Stimulated activated naive CD4-positive, alpha-beta T cell treated with Interleukin-2 at 50 U/mL for 16 hours (primary cell): ENCODE measurements at places on chromosomes 3 and 15.

GRCh38 chr15:51737522-51738305, at the start of gene LYSMD2:
TSS of gene LYSMD2 (minus strand) at chr15:51737655. CDS start at chr15:51737622, 33 bp downstream.
- DNase-seq, result peak; percentile 61

DNA sequence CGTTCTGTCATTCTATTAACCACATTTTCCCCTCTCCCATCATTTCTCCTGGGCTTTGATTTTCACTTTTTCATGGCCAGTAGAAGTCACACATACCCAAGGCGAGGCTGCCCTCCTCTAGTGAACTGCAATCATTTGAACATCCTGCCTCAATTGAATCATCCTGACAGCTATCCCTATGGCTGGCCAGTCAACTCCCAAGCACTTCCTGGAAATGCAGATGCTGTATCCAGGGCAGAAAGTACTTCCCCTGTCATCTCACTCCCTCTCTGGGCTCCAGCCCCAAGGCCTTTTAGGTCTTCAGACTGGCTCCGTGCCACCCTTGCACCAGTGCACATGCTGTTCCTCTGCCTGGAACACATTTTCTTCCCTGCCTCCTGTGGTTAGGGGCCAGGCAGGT, 738.3 kb upstream of the CFAP20DC start:
- no peak for DNase-seq

GRCh38 chr3:141462176-141462859, 24.5 kb upstream of the RASA2 start:
- DNase-seq, result no peak

DNA sequence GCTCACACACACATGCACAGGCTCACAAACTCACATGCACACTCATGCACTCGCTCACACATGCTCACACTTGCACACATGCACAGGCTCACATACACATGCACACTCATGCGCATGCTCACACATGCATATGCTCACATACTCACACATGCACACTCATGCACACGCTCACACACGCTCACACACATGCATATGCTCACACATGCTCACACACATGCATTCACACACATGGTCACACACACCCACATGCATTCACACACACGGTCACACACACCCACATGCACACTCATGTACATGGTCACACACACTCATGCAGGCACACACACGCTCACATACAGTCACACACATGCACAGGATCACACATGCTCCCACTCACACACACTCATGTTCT, 132.8 kb upstream of the SMAD3 start:
- no peak for DNase-seq

DNA sequence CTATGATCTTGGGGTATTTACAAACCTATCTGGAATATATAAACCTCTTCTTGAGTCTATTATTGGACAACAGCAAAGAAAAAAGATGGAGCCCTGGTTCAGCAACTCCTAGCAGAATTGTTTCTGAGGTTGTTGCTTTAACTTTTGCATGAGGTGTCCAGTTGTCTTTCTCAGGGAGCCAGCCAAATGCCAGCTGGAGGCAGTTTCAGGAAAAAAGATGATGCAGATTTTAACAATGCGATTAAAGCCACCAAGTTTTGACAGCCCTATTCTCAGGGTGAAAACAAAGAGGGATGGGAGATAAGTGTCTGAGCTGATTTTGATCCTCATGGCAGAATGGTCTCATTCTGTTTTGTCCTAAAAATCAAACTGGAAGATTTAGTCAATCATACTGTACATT, 181.6 kb upstream of the RASGRP1 start:
- no peak for DNase-seq

DNA sequence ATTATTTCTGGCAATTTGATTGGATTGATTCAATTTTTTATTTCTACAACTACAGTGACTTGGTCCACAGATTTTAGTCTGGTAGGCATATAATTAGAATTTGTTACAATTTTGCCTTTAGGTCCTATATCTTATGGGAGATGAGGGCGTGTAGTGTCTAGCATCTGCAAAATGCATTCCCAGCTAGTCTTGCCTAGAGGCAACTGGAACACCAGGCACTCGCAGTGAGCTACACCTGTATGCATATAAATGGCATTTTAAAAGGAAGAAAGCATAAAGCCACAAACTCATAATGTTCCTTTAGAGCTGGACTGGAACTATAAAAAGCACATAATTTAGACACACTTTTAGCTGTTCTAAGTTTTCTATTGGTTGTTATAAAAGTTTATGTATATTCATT, 17.9 kb upstream of the SPPL2A start:
- DNase-seq, result no peak

DNA sequence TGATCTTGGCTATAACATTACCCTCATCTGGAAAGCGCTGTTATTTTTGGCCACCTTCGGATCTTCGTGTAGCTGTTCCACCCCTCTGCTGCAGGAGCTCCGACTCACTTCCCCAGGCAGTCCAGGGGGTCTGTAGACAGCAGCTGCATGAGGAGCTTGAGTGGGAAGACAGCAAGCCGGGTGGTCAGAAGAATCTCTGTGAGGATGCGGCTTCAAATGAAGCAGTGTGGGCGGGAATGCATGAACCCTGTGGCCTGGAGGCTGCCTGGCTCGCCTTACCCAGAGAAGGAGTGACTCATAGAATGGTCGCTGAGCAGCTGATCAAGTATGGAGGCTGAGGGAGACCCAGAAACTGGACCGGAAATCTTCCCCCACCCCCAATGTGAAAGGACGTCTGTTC, 45.2 kb upstream of the NR2F2 start:
- no peak for DNase-seq

GRCh38 chr3:114707252-114707860, 413.5 kb downstream of the TIGIT start:
- DNase-seq, result no peak

DNA sequence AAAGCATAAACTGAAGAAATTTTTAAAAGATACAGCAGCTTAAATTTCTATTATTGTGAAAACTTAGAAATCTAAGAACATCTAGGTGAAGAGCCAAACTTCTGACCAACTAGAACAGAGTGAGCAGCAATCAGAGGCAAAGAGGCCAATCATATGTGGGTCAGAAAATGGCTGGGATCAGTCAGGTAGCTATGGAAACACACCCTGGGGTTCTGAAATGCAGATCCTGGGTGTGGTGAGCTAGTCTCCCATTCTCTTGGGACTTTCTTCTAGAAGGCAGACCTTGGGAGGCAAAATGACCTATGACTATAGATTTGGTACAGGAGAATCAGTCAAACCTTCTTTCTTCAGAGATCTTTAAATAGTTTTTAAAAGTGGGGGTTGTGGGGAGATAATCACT, 385.8 kb downstream of the TBC1D5 start:
- no peak for DNase-seq

DNA sequence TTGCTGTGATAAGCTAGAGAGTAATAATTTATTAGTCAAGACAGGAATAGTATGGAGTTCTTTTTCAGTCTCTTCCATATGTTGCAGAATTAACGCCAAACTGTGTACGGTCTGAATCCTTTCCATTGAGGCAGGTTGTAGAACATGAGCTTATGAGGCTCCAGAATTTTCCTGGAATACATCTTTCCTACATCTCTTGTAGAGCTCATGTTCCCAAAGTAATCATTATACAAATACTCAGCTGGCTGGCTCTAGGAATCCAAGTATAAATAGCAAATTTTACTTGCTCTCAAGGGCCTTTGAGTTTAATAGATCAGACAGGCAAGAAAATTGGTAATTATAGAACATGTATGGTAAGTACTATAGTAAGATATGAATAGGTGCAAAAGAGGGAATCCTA, 419.4 kb downstream of the RBMS3 start:
- DNase-seq, result no peak

DNA sequence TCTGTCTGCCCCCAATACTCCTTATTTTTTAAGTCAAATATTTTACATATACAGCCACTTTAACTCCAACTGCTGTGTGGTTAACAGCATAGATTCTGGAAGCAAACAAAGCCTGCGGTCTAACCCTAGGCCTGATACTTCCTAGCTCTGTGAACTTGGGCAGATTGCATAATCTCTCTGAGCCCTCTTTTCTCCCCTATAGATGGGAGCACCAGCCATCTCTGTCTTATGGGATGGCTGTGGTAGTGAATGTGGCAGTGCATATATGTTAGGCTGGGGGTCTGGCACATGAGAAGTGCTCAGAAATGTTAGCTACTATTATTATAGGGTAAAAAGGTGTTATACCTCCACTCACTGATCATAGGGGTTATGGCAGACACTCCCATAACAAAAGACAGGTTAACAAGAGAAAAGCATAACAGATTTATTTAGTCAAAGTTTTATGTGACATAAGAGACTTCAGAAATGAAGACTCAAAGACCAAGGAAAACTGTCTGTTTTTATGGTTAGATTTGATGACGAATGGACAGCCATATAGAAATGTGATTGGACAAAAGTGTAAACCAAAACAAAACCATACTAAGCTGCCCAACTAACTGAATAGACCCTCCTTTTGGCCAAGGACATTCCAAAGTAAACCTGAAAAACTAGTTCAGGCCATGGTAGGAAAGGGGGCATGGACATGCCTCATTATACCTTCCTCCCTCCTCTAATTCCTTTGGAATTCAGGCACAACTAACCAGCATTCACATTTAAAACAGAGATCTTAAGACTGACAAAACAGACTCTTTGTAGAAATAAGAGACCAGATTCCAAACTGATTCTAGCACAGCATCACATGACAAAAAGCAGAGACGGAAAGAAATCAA, 53.9 kb upstream of the DAZL start:
- no peak for DNase-seq

DNA sequence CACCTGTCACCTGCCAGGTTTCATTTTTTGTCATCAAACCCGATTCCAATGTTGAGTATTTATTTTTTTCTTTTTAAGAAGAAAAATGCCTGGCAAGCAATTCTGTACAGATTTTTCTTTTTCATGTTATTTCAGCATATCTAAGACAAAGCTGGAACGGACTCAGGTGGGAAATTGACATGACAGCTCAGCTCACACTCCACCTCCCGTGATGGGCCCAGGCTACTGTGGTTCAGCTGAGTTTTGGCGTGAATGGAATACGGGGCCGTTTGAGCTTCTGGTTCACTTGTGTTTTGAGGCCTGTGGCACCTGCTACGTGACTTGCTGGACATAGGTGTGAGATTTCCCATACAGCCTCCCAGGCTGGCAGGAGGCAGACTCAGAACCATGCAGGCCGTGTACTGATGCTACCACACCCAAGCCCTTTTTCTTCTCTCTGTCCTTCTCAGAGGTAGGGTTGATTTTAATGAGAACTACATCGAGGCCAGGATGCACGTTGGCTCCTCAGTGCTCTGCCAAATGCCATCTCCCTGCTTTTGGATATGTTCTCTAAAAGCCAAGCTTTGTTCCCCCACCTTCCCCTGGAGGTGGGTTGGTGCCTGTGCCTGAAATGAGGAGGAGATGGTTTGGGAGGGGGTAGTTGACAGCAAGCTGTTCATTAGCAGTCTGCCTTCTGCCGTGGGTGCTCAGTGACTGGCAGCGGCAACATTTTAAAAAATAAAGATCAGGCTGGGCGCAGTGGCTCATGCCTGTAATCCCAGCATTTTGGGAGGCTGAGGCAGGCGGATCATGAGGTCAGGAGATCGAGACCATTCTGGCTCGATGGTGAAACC, 48.7 kb downstream of the TRAK1 start:
- DNase-seq, result no peak

- DNase-seq, result no peak
These were observed 152.3 kb downstream of the SMAD6 start for GRCh38 chr15:66854012-66854965.

DNA sequence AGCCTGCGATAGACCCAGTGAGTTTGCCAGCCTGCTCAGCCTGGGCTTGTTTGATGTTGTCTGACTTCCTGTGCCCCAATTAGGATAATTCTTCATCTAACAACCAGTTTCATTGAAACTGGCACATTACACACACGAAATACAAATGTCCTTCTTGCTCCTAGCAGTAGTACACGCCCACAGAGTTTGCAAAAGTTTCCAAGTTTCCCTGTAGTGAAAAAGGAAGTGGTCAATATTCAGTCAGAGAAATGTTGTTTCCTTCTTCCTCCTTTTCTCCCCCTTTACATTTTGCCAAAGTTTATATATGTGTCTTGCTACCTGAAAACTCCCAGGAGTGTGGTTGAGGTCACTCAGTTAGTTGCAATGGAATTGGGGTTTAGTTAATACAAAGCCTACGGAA, 58.4 kb upstream of the LRTM1 start:
- no peak for DNase-seq

- no peak for DNase-seq
These were observed 18.9 kb upstream of the RPL29 start for GRCh38 chr3:52014613-52015012.

GRCh38 chr3:196502775-196503195, 783 bp downstream of the RNF168 start:
- DNase-seq, result peak; percentile 50

DNA sequence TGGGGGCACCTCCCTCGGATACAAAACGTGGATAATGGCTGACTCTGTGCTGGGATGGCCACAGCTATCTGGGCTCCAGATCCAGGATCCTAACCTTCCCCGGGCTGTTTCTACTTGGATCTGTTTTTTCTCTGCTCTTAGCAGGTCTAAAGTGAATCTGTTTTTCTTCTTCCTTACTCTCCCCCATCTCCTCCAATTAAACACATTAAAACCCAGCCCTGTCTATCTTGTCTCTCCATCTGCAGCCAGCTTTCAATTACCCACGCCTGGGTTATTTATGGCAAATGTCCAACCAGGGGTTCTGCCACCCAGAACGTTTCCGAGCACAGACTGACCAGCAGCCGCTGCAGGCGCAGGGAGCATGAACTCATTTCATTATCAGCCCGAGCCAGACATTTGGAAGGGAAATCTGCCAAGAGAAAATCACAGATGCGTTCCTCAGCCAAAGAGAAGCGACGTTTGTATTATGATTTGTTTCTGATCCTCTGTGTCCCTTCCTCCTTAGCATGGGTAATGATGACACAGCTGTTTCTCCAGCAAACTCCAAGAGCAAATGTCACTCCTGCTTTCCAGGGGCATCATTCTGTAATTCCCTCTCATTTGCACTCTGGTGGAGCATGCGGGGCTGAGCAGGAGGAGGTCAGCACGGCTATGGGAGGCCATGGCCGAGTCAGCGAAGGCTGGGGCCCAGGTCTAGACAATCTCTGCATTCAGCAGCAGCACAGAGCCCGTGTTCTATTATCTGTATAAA, 42.0 kb downstream of the UMPS start:
- DNase-seq, result no peak

- no peak for DNase-seq
These were observed 130.0 kb upstream of the TJP1 start for GRCh38 chr15:29952225-29952624.

DNA sequence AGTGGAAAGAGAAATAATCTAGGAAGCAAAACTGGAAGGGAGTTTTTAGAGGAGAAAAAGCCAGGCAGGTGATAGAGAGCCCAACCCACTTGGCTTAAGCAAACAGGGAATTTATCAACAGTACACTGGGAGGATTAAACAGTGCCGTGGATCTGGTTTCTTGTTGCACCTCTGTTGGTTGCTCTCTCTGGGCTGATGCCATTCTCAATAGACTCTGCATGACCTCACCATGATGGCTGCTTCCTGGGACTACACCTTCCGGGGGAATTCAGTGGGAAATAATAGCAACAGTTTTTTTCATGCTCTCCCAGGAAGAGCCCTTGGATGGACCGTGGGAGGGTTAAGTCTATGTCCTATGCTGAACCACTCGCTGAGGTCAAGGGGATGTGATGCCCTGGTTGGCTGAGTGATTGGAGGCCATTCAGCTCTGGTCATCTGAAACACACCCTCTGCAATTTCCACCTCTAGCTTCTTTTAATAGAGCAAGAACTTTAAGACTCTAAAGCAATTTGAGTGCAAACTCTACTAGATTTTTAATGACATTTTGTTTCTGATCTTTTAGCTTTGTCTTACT, 74.2 kb downstream of the EPHB1 start:
- no peak for DNase-seq
